Urinary bladder (tissue), 4 donors: ENCODE measurements at places on chromosomes 4 and X. TPM values are rescaled to one million over a fixed set of nuclear protein-coding genes. Genes with fewer than 3 reads are reported as not detected.

DNA sequence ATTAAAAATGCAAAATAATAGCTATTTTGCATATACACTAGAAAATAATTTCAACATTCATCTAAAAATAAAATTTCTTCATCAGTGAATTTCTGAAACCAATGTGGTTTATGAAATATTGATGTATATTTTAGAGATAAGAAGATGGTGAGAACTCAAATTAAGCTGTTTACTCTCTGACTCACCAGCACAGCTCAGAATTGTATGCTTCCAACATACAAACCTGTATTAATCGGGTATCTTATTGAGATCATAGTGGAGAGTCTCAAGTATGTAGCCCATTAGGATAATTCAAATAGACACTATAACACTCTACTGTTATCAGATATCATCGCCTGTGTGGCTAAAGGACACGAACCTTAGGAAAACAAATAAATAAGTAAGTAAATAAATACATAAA lies 899.5 kb upstream of the INTU start:
- DNase-seq: no peak

DNA sequence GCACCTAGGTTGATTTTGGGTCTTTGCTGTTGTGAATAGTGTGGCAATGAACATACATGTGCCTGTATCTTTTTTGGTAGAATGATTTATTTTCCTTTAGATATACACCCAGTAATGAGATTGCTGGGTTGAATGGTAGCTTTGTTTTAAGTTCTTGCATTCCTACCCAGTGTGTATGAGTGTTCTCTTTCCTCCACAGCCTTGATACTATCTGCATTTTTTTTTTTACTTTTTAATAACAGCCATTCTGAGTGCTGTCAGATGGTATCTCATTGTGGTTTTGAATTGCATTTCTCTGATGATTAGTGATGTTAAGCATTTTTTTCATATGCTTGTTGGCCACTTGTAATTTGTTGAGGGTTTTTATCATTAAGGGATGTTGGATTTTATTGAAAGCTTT lies 351.8 kb upstream of the GNPDA2 start:
- no peak for DNase-seq

The SLC2A9 gene
- total RNA-seq: 10.4 TPM

The SPANXA2 gene
- not detected for total RNA-seq

DNA sequence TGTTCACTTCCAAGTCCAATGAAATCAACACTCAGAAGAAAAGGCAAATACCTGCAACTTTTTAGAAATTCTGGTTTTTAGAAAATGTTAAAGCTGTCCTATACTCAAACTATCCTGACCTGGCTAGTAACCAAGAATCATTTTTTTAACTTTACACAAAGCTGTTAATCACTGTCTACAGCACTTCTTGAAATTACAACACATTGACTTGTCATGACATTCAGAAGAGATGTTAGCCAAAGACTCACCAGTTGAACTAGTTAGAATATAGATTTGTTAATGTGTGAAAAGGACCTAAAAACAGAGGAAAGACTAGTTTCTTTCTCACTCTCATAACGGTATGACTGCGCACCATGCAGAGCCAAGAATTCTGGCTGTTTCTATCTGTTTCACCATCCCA lies 98.8 kb downstream of the COX18 start:
- no peak for DNase-seq

DNA sequence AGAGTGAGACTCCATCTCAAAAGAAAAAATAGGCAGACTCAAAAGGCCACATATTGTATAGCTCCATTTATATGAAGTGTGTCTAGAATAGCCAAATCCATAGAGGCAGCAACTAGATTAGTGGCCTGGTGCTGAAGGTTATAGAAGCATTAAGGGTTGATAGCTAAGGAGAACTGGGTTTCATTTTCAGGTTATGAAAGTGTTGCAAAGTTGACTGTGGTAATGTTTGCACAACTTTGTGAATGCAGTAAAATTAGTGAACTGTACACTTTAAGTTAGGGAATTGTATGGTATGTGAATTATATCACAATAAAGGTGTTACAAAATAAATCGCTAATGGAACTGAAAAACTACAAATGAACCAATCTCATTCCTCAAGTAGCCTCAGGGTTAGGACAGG lies 28.3 kb downstream of the TXLNG start:
- no peak for DNase-seq

The FAM184B gene
- total RNA-seq: 0.11 TPM

DNA sequence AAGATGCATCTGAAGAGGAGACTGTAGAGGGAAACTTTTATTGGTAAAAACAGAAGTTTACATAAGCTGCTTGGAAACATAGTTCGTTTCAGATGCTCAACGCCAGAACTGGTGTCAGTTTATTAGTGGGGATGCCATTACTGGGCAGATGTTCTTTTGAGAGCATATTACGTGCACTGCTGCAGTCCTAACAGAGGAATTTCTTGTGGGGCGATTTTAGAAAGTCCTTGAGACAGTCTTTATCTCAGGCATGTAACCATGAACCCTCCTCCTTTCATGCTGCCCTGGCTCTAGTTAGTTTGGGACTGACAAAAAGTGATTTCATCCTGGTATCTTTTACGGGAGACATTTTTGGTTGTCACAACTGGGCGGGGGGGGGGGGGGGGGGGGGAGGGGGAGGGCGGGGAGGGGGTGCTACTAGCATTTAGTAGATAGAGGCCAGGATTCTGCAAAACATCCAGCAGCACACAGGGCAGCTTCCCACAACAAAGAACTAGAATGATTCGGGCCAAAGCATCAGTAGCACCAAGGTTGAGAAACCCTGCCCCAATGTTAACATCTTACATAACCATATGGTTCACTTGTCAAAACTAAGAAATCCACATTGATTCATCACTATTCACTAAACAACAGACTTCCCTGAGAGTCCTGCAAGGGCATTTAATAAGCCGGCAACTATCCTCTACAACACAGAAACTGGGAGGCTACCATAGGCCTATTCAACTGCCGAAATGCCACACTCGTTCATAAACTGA lies 118.6 kb upstream of the FTHL17 start:
- no peak for DNase-seq
